ENCODE measurements at places on chromosomes 3 and 15.

- peak; percentile 6 for DNase-seq
Measured at GRCh38 chr3:40623567-40623966, 98.8 kb downstream of the ZNF621 start.

DNA sequence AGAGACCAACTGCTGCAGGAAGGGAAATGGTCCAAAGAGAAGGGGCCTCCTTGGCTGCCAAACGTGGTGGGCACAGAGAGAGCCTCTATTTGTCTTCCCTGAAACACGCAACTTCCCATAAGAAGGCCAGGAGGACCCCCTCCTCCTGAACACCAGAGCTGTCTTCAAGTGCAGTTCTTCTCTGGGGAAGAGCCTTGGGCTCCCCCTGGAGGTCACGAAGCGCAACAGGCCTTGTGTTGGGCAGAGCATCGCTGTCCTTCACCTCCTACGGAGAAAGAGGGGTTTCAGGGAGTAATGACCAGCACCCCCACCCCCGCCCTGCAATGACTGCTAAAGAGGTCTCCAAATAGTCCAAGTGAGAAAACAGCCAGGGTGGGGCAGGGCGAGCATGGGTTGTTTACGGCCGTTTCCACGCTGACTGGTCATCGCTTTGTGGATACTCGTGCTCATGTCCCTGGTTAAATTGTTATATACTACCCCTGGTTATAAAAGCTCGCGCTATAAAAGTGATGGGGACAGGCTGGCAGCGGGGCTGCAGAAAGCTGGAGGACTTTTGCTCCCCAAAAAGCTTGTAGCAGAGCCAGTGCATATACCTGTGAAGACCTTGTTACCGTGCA, 397.5 kb upstream of the ATP10A start:
- peak; percentile 8 for DNase-seq

GRCh38 chr3:144521131-144521530, 549.5 kb downstream of the DIPK2A start:
- no peak for DNase-seq

DNA sequence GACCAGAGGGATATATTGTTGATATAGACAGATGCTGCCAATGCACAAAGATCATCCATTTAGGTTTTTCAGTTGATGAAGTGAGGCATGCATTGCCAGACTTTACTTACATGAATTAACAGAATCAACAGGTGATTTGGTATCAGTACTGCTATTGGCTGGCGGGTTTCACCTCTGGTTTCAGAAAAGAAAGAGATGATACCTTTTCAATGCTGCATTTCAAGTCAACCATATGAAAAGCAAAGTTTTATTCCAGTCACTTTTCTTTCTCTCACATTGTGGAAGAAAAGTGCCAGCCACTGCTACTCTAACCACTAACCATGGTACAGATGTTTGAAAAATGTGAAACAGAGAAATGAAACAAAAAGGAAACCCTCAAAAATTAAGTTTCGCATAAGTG, 289.1 kb downstream of the TIGIT start:
- no peak for DNase-seq

DNA sequence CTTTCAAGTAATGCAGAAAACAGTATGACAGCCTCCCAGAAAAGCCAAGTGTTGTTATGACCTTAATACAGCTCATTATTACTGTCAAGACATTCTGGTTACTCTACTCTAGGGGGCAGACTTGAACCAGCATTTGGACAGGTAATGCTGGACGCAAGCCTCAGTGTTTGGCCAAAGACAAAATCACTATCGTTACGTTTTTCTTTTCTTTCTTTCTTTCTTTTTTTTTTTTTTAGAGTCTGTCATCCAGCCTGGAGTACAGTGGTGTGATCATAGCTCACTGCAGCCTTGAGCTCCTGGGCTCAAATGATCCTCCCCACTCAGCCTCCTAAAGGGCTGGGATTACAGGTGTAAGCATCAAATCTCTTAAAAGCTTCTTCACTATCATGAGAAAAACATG, 29.4 kb upstream of the TMEM45A start:
- DNase-seq = peak; percentile 31

GRCh38 chr3:38003371-38003816, 12.8 kb downstream of the VILL start:
- DNase-seq = no peak

- DNase-seq = no peak
Measured at GRCh38 chr15:91284758-91285466, 184.9 kb downstream of the SV2B start.

DNA sequence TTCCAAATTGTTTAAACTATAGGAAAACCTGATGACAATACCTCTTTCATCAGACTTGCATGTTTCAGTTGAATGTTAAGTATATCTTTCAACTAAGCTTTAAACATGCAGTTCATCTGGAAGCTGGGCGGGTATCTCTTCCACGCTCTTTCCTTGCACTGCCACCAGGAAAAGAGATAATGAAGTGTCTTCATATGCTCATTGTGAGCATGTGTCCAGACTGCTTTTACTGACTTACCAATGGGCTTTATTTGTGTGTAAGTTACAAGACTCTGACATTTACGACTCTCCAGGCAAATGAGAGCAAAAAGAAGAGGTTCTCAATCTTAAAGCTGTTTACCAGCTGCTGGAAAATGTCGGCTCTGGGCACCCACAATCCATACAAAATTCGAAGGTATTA, 52.8 kb downstream of the TMEM212 start:
- no peak for DNase-seq

DNA sequence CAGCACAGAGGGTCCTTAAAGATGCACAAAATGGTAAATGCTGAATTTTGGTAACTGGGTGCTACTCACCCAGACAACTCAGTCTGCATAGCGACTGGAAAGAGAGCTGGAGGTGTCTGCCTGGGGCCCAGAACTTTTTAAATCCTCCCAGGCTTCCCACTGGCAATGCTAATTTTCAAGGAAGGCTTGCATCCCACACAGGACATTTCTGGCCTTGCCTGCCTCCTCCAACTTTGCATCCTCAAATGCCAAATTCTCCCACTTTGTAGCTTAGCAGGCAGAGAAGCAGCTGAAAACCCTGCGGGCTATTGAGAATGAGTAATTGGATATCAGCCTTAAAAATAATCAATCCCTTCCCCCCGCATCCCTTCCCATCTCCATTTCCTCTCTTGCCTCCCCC, 656.6 kb upstream of the ADAMTS9 start:
- DNase-seq = no peak

DNA sequence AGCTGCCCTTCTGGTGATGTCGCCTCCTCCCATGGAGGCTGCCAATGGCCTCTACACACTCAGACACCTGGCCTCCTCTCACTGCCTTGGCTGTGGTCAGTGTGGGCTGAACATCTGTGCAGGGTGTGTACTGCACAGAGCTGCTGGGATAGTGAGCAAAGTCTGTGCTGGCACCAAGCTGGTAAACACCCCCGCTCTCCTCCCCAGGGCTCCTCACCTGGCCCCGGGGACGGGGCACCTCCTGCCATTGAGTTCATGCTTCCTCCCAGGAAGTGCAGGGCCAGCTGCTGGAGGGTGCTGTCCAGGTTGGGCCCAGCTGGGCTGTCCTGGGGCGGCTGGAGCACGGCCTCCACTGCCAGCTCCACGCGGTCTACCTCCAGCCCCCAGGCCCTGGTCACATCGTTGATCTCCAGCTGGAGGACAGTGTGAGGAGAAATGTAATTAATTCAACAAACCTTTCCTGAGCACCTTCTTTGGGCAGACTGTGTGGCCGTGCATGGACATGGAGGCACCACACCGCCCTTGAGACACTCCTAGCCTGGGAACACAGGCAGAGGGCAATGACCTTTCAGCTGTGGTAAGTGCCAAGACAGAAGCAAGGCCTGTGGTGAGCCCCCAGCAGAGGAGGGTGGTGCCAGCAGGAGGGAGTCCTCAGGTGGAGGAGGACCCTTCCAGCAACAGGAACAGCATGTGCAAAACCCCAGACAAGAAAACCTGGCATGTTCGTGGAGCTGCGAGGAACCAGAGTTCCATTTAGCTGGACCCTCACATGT, 6.8 kb downstream of the STOML1 start:
- no peak for DNase-seq

DNA sequence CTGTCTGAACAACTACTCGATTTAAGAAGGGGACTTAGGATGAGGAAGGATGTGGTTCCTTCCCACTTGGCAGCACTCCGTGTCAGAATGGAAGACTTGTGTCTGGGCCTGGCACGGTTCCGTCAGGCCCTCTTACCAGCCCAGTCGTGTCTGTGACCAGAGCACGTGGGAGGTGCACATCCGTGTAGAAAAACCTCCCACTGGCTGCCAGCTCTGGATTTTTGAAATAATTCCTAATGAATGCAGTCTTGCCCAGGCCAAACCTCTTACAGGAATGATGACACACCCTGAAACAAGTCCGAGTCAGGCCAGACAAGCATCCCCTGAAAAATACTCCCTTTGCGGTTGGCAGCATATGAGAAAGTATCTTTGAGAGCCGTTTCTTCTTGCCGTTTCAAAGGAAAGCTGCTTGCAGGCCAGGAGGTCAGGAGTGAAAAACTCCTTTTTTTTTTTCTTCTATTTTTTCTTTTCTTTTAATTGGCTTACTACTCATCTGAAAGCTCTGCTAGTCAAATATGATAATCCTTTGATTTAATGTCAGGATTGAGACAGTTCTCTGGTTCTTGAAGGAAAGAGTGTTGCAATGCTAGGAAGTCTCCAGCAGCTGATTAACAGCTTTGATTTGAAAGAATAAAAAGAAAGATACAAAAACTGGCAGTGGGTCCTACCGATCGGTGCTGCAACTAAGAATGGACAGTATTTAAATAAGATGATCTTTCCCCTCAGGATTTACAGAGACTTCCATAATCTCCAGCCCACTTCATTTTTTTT, 19.8 kb downstream of the IL1RAP start:
- DNase-seq = no peak

DNA sequence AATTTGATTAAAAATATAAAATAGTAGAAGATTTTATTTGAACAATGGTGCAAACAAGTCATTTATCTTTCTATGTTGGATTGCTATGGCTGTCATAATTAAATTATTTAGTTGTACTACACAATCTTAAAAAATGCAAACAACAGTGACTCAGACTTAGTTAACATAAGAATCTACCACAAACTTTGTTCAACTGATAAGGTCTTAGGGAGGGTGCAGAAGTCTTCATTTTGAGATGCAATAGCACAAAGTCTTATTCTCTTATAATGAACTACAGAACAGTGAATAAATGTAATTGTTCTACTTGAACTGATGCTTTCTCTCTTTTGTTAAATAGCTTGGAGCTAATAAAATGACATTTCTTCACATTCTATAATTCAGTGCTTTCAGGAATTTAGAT, 482.8 kb upstream of the NAALADL2 start:
- DNase-seq = no peak

GRCh38 chr3:81045976-81046375, 715.5 kb downstream of the GBE1 start:
- DNase-seq = no peak

- DNase-seq = no peak
Measured at GRCh38 chr3:85364296-85364909, 405.6 kb downstream of the CADM2 start.

- DNase-seq = no peak
Measured at GRCh38 chr3:179867961-179868360, 168.8 kb downstream of the PEX5L start.

GRCh38 chr15:74799255-74799855, 13.3 kb upstream of the LMAN1L start:
- DNase-seq = no peak

GRCh38 chr3:79843180-79843579, 75.4 kb upstream of the ROBO1 start:
- DNase-seq = no peak

DNA sequence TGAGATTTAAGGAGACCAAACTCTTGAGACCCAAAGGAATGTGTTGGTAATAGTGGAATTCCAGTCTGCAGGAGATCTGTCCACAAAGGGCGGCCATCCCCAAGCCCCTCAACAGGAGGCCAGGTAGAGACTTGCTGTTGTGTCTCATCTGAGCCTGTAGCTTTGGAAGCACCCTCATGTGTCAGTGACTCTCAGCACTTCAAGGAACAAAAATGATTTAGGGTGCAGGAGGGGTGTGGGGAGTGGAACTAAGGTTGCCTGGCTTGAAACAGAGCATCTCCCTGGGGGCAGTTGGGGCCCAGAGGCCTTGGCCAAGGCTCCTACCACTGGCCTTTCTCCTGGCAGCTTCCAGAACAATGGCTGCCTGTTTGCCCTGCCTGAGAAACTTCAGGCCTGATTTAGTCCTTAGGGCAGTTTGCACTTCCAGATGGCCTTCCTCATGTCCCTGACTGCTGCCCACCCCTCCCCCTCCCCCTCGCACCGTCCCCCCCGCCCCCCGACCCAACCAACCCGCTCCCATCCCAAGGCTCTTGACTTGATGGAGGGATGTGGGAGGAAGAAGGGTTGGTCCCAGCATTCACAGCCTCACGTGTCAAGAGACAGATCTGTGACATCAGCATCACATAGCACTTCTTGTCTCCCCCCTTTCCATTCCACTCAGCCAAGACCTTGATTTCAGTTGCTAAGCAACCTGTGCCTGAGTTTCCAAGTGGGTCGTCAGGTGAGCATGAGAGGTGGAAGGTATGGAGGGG, 77.1 kb downstream of the CORO2B start:
- no peak for DNase-seq

DNA sequence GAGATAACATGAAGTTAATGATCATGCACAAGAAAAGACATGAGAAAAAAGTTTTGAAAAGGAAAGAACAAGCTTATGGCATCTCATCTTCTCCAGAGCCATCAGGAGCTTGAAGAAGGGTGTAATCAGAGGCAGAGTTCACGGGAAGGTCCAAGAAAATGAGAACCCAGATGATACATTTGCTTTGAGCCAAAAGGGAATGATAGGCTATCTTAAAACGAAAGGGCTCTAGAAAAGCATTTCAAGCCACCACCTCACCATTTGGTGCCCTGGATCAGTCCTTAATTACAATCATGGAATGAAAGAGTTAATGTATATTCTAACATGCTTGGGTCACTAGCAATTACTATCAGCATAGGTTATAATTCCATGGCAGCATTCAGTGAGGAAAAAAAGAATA, 781.8 kb downstream of the ROBO1 start:
- DNase-seq = no peak

- DNase-seq = no peak
Measured at GRCh38 chr15:97963779-97964178, 3.3 kb downstream of the ARRDC4 start.

- DNase-seq = no peak
Measured at GRCh38 chr15:31381801-31382712, 55.4 kb downstream of the KLF13 start.

DNA sequence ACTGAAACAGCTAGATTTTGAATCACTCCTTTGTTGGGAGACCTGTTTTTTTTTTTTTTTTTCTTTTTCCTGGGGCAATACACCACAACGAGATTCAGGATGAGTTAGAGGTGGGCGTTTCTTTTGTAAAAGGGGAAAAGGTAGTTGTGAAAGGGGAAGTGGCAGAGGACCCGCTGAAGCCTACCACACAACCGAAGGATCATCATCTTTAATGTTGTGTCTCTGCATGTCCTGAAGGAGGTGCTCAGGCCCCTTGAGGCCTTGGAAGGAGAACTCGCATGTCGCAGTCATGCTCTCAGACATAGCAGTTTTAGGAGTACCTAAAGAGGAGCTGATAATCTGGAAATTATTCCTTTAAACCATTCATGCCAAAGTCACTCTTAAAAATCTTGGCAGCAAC, 137.9 kb upstream of the LRIG1 start:
- DNase-seq = no peak

GRCh38 chr3:152508705-152509104, 240.0 kb downstream of the MBNL1 start:
- DNase-seq = no peak

- DNase-seq = no peak
Measured at GRCh38 chr3:65493938-65494337, 544.8 kb downstream of the MAGI1 start.

- DNase-seq = no peak
Measured at GRCh38 chr3:196365736-196366135, 27.5 kb upstream of the TM4SF19 start.

GRCh38 chr3:191997579-191998268, 536.8 kb downstream of the PYDC2 start:
- no peak for DNase-seq

- DNase-seq = no peak
Measured at GRCh38 chr3:188925376-188925775, 246.4 kb upstream of the TPRG1 start.
